ENCODE measurements at places on chromosomes 11 and 22.

GRCh38 chr11:8062781-8063257, 18.2 kb upstream of the TUB start:
- no peak for DNase-seq

- no peak for DNase-seq
Measured at GRCh38 chr11:129854232-129854805, 38.7 kb downstream of the TMEM45B start.

- DNase-seq: no peak
Measured at GRCh38 chr22:30806391-30806861, 111.8 kb downstream of the OSBP2 start.

DNA sequence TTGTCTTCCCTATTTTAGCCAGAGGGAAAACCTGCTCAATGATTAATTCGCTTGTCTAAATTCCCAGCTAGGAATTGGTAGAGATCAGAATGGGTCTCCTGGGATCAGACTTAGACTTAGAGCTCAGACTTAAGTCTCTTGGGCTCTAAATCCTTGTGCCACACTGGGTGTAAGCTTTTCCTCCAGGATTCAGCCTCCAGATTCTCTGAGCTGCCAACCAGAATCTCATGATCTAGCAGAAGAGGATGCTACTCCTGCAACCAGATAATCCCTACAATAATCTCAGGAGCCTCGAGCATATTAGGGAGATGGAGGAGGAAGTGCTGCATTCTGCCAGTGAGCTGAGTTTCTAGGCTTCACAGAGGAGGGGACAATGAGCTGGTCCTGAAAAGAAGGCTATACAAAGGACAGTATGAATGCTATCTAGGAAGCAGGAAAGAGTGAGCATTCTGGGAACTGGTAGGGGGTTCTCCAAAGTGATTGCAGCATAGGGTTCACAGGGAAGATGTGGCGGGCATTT, 211.6 kb upstream of the SESN3 start:
- no peak for DNase-seq

DNA sequence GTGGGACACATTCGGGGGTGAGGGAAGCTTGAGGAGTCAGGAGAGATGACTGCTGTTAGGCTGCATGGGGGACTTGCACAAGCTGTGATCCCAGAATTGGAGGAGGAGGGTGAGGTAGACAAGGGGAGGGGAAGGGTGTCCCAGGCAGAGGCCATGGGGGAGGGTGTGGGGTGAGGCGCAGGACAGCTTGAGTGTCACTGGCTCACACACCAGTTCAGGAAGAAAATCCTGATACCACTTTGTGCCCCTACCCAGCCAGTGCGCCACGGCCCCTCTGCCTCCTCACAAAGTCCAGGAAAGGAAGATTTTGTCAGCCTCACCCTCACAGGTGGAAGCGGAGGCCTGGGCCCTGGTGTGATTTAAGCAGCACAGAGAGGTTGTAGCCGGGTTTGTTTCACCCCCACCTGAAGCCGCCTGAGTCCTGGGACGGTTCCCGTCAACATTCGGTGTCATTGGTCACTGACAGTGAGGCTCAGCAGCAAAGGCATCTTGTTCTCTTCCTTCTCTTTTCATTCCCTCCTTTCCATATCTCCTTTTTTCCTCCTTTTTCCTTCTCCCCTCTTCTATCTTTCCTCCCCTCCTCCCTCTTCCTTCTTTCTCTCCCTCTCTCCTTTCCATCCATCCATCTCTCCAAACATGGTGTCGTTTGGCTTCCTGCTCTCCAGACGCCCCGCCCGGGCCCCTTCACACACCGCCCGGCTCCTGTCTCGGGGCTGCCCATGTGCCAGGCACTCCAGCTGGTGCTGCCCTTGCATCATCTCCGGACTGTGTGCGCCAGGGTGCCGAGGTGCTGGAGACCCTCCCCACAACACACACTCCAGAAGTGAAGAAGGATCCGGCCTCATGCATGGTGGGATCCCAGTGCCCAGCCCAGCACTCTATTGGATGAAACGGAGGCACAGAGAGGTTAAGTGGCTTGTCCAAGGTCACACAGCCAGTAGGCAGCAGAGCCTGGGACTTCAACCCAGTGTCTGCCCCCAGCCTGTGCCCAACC, 89.3 kb downstream of the MPPED1 start:
- no peak for DNase-seq

- no peak for DNase-seq
Measured at GRCh38 chr22:25497716-25498115, 66.8 kb upstream of the GRK3 start.

DNA sequence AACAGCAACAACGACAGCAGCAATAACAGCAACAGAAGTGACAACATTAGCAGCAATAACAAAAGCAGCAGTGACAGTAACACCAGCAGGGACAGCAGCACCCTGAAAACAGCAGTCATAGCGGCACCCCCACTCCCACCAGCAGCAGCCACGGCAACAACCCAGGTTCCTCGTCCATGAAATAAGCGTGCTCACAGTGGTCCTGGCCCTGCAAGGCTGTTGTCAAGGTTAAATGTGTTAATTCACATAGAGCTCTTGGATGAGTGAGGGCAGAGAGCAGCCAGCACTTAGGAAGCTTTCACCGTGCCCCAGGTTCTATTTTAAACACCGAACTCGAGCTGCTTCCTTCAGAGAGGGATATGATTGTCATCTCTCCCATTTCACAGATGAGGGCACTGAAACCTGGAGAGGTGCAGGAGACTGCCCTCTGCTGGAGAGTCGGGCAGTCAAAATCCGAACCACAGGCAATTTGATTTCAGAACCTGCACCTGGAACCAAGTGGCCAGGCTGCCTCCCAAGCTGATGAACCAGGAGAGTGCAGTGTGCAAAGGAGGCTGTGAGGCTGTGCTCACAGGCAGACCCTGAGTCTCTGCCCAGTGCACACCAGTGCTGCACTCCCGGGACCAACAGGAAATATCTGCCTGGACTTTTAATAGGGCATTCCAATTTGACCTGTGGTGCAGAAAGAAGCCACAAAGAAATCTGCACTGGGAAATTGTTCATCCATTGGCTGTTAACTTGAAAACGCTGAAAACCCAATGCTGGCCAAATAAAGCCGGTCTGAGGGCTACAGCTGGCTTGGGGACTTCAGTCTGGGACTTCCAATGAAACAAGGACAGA, 22.9 kb upstream of the FGF3 start:
- no peak for DNase-seq

- no peak for DNase-seq
Measured at GRCh38 chr22:29141078-29141688, 64.5 kb upstream of the EMID1 start.

DNA sequence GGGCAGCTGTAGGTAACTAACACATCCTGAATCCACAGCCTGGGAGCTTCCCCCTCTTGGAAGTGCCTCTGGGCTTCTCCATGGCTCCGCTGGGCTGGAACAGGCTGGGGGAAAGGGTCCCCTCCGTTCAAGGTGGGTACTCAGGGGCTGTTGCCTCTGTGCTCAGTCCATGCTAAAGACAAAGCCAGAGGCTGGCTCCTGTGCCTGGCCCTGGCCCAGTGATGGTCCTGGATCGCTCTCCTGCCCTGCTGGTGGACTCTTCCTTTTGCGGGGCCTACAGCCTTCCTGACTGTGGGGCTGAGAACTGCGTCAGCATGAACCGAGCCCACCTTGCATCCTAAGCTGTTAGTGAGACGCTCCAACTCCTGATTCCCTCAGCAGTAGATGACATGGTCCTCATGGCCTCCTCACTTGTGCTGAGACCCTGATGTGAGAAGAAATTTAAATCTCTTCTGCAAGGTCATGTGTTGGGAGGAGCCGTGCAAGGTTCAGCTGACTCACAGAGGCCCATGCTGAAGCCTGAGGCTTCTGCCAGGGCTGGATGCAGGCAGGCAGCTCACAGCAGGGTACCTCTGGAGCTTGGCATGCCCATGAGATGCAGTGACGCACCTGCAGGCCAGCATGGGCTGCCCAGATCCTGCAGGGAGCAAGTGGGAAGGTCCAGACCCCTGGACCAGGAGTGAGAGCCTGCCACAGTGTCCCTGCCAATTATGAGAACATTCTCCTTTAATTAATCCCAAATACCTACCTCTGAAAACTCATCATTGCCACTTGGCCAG, 1285.5 kb downstream of the TBC1D22A start:
- DNase-seq: no peak

- DNase-seq: no peak
Measured at GRCh38 chr11:61700212-61700611, 20.0 kb downstream of the DAGLA start.

- DNase-seq: no peak
Measured at GRCh38 chr11:133924661-133925060, 32.1 kb downstream of the IGSF9B start.

DNA sequence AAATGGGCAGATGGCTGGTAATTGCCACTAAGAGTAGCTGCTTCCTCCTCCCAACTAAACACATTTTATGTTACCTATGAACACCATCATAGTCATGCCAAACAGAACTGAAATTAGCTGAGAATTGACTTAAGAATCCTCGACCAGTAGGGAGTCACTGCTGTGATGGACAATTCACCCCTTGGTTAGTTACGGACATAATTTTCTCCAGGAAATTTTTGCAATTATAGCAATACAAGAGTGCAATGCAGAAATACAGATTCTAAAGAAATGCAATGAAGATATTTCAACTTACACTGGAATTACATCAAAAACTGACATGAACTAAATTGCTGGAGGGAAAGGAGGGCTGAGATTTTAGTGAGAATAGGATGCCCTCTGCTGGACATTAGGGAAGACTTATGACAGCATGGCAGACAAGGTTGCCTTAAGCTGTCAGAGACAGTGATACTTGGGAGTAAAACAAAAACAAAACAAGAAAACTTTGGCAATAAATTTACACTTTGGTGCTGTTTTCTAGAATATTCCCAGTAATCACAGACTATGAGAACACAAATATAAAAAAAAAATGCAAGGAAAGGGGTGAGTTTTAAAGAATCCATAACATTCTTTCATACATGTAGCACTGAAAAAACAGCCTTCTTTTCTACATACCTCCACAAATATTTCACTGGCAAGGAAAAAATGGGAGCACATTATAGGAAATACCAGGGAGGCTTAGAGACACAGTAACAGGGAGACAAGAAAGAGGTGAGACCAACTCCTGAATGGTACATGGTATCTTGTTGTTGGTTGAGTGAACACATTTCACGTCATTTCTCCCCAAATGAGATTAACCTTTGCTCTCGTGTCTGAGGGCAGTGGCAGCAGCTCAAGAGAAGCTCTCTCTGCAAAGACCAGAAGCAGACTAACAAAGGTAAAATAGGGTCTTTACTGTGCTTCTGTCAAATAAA, 11.2 kb upstream of the PPP2R1B start:
- no peak for DNase-seq

GRCh38 chr11:32385998-32386397, 49.3 kb downstream of the WT1 start:
- no peak for DNase-seq

GRCh38 chr11:46903846-46904245, 14.5 kb downstream of the LRP4 start:
- no peak for DNase-seq

DNA sequence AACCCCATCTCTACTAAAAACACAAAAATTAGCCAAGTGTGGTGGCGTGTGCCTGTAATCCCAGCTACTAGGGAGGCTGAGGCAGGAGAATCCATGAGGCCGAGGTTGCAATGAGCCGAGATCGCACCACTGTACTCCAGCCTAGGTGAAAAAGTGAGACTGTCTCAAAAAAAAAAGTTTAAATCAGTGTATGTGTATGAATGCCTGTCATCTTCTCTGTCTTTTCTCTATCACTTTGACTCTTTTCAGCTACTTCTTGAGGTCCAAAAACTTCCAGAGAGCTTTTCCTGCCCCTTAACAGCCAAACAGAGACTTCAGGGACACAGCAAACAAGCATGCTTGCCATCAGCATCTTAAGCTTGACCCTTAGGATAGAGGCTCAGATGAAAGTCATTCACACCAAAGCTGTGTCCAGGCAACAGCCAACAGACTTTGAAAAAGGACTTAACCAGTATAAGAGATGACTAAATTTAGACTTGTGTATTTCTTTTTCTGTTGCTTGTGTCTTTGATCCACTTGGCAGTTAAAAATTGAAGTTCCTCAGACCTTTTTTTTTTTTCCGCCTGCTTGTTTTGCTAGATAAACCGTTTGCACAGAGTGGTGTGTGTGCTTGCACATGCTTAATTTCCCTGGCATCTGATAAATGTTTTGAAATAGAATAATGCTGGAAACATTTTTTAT, 151.9 kb downstream of the DBX1 start:
- DNase-seq: no peak

GRCh38 chr11:110279881-110280280, 16.5 kb downstream of the RDX start:
- DNase-seq: no peak

GRCh38 chr11:79116600-79116999, 324.2 kb downstream of the TENM4 start:
- DNase-seq: no peak

- no peak for DNase-seq
Measured at GRCh38 chr22:30241576-30242371, 4.8 kb downstream of the LIF start.

Measured in NCI-H524 treated with DMSO at 0.1 percent for 48 hours (cell line).